ENCODE measurements at places on chromosomes 12 and 14.

- H3K27me3 ChIP-seq = no peaks in the 10 kb centered on the region
- DNase-seq = no peak
- no peaks in the 10 kb centered on the region for H3K36me3 ChIP-seq
Measured at GRCh38 chr12:13576935-13577500, 380.5 kb downstream of the EMP1 start.

DNA sequence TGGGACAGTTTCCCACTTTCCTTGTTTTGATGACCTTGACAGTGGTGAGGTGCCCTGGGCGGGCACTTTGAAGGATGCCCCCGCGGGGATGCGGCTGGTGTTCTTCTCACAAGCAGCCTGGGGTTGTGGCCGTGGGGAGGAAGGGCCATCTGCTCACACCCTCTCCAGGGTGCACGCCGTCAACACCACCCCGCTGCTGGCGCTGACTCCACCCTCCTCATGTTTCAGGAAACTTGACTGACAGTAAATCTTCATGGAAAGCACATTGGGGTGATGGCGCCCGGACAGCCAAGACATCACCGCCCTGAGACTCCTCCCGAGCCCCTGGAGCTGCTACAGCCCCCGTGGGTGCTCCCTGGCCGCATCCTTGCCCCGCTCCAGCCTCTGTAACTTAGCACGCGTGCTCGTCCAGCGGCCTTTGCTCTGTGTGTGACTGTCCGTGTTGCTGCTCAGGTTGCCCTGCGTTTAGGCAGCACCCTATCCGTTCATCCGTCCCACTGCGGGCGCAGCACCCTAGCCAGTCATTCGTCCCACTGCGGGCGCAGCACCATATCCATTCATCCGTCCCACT lies 150.2 kb upstream of the C14orf180 start:
- H3K27me3 ChIP-seq = no peaks in the 10 kb centered on the region
- no peak overlapping the region for H3K4me3 ChIP-seq
- no peaks in the 10 kb centered on the region for H3K36me3 ChIP-seq
- no peaks in the 10 kb centered on the region for H3K4me1 ChIP-seq

DNA sequence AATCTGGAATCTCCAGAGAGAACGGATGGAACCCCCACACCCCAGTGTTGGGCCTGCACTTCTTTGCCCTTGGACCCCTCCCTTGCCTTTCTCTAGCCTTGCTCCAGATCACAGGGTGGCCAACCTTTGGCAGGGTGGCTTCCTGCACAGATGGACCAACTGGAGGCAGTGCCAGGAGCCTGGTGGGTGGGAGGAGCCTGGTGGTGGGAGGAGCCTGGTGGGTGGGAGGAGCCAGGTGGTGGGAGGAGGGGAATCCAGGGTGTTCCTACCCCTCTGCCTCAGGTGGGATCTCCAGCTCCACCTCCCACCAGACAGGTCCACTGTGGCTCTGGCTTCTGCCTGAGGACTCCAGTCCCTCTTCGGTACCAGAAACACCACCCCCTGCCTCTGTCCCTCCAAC lies 15.0 kb upstream of the ORAI1 start:
- H3K36me3 ChIP-seq = no peaks in the 10 kb centered on the region
- H3K4me1 ChIP-seq = no peaks in the 10 kb centered on the region
- DNase-seq = no peak
- H3K4me3 ChIP-seq = no peak overlapping the region
- H3K27ac ChIP-seq = no peak overlapping the region

- no peak overlapping the region for H3K27ac ChIP-seq
- no peaks in the 10 kb centered on the region for H3K4me1 ChIP-seq
- no peak for DNase-seq
Measured at GRCh38 chr14:33899723-33900341, 51.0 kb downstream of the EGLN3 start.

DNA sequence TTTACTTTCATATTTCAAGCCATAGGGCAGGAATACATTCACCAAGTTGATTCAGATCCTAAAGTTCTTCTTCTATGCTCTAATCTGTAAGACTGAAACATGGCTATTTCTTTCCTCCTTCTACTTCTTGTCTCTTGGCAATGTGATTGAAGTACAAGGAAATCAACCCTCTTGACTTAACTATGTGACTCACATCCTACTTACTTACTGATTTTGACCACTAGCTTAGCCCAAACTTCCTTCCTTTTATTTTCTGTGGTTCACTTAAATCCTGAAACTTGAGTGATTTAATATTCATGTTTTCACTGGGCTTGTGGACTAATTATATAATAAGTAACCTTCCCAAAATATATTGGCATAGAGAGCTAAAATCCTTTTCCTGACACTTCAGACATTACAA lies 111.2 kb upstream of the NOVA1 start:
- no peak overlapping the region for H3K4me3 ChIP-seq
- peak; percentile 84 for DNase-seq
- no peaks in the 10 kb centered on the region for H3K36me3 ChIP-seq
- H3K4me1 ChIP-seq = peaks cover 15% of the 10 kb centered on the region

DNA sequence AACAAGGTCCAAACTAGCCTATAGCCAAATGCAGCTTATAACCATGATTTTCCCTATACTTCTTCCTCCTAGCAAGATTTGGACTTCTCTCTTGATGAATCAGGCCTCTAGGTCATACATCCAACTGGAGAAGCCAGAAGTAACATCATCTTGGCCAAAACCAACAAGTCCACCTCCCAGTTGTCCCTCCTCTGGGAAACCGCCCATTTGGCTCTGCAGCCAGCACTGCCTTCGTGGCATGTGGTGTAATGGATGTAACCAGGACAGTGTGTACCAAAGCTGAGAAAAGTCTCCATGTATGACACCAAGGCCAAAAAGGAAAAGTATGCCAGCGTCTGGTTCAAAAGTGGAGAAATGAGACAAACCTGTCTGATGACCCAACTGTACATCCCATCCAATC lies 59.3 kb upstream of the VASH1 start:
- peaks cover 2% of the 10 kb centered on the region for H3K27me3 ChIP-seq
- H3K27ac ChIP-seq = no peak overlapping the region
- no peak overlapping the region for H3K4me3 ChIP-seq
- H3K36me3 ChIP-seq = no peaks in the 10 kb centered on the region

- H3K36me3 ChIP-seq = peaks cover 4% of the 10 kb centered on the region
- peak; percentile 19 for DNase-seq
- H3K4me1 ChIP-seq = no peaks in the 10 kb centered on the region
- H3K27me3 ChIP-seq = no peaks in the 10 kb centered on the region
- no peak overlapping the region for H3K4me3 ChIP-seq
Measured at GRCh38 chr12:4356041-4356327, 23.5 kb downstream of the FGF23 start.

All from endothelial cell of umbilical vein (primary cell).